ENCODE measurements at places on chromosomes 6 and 20. TPM values are rescaled to one million over a fixed set of nuclear protein-coding genes. Genes with fewer than 3 reads are reported as not detected.

DNA sequence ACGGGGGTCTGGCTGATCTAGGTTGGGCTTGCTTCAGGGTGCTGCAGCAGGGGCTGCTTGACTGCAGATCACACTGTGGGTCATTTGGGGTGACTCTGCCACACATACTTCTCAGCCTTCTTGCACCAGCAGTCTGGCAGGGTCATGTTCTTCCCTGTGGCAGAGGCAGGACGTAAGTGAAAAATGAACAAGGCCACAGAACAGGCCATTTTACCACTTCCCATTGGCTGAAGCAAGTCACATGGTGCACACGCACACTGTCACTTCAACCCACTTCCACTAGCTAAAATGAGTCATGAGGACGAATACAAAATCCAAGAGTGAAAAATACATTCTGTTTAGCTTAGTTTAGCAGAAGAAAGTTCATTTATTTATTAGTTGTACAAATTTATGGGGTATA lies 168.6 kb upstream of the GGTLC1 start:
- no peak for DNase-seq

DNA sequence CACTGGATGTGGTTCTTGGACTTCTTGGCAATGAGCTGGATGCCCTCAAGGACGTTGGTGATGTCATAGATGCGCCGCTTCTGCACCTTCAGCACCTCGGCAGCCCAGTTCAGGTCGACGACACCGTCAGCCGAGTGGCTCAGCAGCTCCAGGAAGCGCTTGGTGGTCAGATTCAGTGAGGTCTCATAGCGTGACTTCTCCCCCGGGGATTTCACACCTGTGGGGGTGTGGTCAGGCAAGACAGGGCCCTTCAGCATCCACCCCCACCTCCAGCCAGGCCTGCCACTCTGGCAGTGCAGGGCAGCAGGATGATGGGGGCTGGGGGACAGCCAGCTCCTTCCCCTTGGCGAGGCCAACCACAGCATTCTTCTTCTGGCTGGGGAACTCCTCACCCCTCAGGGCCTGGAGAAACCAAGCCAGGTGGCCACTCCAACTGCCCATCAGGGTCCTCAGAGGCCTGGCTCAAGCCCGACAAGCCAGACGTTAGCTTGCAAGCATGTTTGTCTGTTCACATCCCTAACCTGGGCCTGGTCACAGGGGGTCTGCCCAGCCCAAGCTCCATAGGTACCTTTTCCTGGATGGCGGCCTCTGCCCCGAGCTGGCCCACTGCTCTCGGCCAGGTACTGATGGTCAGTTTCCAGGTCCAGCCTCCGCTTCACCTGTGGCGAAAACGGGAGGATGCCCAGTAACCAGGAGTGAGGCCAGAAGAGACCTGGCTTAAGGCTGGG lies 5.7 kb upstream of the NECAB3 start:
- DNase-seq, result no peak

- peak; percentile 16 for DNase-seq
These were observed 114.3 kb upstream of the SYNCRIP start for GRCh38 chr6:85756982-85757381.

DNA sequence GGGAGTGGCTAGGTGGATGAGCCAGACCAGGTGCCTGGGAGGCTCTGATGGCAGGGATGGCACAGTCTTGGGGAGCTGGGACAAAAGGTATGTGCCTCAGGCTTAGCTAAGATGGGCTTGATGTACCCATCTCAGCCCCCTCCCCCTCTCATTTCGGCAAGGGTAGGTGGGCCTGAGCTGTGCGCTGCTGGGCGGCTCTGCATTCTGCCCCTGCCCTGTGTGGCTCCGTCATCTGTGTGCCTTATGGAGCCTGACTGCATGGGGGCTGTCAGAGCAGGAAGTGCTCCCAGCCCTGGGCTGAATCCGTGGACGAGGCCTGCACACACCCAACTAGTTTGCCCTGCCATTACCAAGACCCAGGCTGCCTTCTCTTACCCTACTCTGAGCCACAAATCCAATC lies 54.7 kb downstream of the PYGB start:
- no peak for DNase-seq

SLC32A1 gene
- polyA plus RNA-seq, result not detected

- DNase-seq, result no peak
These were observed 25.1 kb upstream of the PNPLA1 start for GRCh38 chr6:36244641-36245280.

ID4 gene
- polyA plus RNA-seq, result 6.6 TPM

PARD6B gene
- polyA plus RNA-seq, result 0.23 TPM

ESR1 gene
- 1.7 TPM for polyA plus RNA-seq

DNA sequence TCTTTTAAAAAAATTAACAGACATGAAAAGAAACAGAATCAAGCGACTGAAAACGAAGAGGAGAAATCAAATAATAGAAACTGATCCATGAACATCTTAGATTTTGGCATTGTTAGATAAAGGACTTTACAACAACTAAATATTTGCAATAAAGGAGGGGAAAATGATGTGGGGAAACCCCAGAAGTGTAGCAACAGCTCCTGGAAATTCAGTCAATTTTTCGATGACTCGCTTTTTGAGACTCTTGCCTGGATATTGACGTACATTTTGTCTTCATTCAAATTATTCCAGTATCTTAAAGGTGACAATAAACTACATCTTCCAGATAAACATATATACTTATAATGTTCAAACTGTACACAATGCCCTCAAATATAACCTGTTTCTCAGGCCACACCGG lies 44.1 kb downstream of the ADGB start:
- no peak for DNase-seq

CNR1 gene
- polyA plus RNA-seq, result 0.28 TPM

GRCh38 chr6:656460-657252 lies at the start of gene HUS1B:
HUS1B (minus strand) TSS chr6:657100; CDS start chr6:656944, 156 bp downstream.
- no peak for DNase-seq

DNA sequence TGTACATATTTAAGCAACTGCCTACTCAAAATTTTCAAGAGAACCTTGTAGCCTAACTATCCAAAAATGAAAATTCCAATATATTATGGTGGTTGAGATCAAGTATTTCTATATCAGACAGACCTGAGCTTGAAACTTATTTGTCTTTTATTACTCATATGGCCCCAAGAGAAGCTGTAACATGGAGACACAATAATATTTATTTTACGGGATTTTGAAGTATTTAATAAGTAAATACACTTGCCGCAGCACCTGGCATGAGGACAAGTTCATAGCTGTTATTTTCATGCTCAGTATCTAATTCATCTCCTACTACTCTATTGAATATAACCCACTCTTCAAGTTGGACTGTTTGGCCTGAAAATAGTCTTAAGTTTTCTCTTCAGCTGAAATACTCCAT lies 28.0 kb downstream of the PTPRK start:
- DNase-seq, result no peak

DNA sequence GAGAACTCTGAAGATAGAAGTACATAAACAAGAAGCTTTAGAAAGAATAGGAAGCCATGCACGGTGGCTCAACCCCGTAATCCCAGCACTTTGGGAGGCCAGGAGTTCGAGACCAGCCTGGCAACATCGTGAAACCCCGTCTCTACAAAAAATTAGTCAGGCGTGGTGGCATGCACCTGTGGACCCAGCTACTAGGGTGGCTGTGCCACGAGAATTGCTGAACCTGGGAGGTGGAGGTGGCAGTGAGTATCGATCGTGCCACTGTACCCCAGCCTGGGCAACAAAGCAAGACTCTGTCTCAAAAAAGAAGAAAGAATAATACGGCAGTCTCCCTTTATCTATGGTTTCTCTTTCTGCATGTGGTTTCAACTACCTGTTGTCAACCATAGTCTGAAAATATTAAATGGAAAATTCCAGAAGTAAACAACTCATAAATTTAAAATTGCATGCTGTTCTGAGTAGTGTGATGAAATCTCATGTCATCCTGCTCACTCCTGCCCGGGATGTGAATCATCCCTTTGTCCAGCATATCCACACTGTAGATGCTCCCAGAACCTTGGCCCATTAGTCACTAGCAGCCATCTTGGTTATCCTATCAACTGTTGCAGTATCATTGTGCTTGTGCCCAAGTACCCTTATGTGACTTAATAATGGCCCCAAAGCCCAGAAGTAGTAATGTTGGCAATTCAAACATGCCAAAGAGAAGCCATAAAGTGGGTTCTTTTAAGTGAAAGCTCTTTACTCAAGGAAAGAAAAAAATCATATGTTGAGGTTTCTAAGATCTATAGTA lies 22.1 kb downstream of the DEK start:
- no peak for DNase-seq

ANKS1A gene
- polyA plus RNA-seq, result 44.8 TPM

- no peak for DNase-seq
These were observed 12.2 kb downstream of the TNFAIP3 start for GRCh38 chr6:137879299-137879698.

DNA sequence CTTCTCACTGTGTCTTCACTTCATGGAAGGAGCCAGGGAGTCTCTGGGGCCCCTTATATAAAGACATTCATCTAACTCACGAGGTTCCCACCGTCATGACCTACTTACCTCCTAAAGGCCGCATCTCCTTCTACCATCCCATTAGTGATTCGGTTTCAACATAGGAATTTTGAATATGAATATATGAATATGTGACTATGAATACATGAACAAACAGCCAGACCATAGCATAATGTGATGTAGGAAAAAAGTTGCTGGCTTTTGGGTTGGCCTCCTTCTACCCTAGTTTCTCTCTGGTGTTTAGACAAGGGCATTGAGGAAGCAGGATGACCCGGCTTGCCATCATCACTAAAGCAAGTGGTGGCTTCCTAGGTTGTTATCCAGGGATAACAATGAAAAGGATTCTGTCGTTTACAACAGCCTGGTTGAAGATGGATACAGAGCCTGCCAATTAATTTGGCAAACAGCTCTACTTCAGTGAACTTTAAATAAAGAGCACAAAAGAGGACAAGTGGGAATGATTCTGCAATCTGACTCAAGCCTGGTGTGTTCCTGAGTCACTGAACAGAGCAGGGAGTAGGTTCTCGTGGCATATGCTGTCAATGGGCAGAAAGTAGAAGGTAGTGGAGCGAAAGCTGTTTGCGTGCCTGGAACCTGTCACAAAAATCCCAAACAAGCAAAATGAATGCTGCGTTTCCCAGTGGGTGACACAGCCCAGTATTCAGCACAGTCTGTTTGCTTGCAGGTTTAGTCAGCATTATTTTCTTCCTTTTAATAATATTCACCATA lies 44.0 kb upstream of the DOK5 start:
- DNase-seq, result no peak

DNA sequence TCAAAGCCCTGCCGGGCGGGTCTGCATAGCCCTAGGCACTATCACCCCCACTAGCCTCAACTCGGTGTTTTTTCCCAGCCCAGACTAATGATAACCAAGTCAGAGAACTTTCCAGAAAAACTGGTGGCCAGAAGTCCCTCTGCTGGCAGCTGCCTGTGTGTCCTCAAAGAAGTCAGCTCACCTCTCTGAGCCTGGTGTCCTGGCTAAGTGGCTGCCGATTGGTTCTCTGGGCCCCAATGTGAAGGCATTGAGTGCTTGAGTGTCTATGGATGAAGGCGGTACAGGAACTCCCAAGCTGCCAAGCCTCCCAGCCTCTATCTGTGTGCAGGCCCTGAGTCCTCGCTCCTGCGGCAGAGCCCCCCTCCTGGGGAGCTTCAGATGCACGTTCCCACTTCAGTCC lies 355.6 kb downstream of the TAF4 start:
- DNase-seq, result no peak

DNA sequence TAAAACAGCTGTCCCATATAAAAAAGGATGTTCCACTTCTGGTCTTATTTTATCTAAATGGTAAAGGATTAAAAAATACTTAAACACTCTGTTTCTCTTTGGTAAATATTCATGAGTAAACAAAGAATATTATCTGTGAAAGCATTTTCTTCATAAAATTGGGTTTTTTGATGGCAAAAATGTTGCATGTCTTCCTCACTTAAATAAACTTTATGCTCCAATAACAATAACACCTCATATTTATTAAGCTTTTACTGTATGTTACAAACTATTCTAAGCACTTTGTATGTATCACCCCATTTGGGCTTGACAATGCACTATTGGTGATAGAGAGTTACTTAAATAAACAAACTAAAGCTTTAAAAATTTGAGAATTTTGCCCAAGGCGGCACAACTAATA lies 91.9 kb downstream of the PHIP start:
- no peak for DNase-seq

GRCh38 chr6:37566950-37567349 lies 67.3 kb upstream of the CCDC167 start:
- no peak for DNase-seq

TREM1 gene
- polyA plus RNA-seq, result 0.17 TPM

ECT2L gene
- polyA plus RNA-seq, result 0.20 TPM
